CD4-positive, alpha-beta T cell treated with Interleukin-21 for 1 hour (primary cell): ENCODE measurements at places on chromosomes 2 and 18.

GRCh38 chr2:30267161-30267975 lies 36.0 kb downstream of the LBH start:
- peak; percentile 60 for DNase-seq

- DNase-seq, result no peak
Measured at GRCh38 chr18:6251084-6251483, 163.6 kb downstream of the L3MBTL4 start.

- no peak for DNase-seq
Measured at GRCh38 chr2:6973895-6974545, 56.8 kb downstream of the RNF144A start.

- DNase-seq, result no peak
Measured at GRCh38 chr2:239223310-239224198, 177.3 kb downstream of the HDAC4 start.

DNA sequence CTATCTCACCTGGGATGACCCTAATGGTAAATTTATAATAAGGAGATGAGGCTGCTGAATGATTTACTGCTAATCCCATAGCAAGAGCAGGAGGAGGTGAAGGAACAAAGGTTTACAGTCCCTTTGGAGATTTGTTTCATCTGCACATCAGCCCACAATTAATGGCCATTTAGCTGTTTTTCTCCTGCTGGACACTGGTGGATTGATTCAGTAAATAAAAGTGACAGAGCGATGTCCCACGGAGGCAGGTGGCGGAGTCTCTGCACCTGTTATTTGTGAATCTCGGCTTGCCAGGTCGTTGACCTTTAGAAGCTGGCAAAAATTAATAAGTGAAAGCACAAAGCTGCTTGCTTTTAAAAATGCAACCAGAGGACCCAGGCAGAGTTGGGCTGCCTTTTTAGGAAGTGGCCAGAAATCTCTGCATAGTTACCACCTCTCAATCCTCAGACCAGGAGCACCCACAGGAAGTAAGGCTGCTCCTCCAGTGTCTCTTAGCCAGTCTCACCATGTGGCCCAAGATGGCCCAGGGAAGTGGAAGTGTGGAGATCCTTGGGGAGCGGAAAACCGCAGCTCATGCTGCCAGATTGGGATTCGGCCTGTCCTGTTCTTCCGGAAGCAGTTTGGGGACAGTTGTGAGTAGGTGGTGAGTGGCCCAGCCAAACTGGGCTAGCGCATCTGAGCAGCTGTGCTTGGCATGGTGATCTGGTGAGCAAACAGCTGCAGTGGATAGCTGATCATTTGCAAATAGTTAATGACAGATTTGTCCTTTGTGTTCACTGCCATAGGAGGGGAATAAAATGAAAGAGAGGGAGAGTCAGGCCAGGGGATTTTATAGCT lies 1005.7 kb upstream of the PIK3C3 start:
- no peak for DNase-seq
